ENCODE measurements at places on chromosomes 6 and 20. TPM values are rescaled to one million over a fixed set of nuclear protein-coding genes. Genes with fewer than 3 reads are reported as not detected.

DNA sequence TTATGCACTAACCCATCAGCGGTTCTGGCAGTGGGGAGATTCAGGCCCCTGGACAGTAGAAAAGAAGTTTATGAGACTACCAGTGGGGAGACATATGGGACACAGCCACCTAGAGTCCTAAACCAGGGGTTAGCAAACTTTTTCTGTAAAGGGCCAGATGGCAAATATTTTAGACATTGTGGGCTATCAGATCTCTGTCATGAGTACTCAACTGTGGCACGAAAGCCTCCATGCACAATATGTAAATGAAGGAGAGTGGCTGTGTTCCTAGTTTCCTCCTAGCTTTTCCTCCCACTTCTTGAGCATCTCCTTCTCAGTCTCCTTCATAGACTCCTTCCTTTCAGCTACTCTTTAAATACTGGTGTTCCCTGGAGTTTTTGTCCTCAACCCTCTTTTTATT, 3.3 kb upstream of the HLA-DMA start:
- H3K4me1 ChIP-seq, result peaks cover 20% of the 10 kb centered on the region
- no peaks in the 10 kb centered on the region for H3K27me3 ChIP-seq
- no peaks in the 10 kb centered on the region for H3K36me3 ChIP-seq

Gene KCNQ5
- 2.0 TPM for total RNA-seq

Gene KHDRBS2
- total RNA-seq, result 0.76 TPM

Gene PCK1
- 0.17 TPM for total RNA-seq

Gene FAM229B
- total RNA-seq, result 19.7 TPM

DNA sequence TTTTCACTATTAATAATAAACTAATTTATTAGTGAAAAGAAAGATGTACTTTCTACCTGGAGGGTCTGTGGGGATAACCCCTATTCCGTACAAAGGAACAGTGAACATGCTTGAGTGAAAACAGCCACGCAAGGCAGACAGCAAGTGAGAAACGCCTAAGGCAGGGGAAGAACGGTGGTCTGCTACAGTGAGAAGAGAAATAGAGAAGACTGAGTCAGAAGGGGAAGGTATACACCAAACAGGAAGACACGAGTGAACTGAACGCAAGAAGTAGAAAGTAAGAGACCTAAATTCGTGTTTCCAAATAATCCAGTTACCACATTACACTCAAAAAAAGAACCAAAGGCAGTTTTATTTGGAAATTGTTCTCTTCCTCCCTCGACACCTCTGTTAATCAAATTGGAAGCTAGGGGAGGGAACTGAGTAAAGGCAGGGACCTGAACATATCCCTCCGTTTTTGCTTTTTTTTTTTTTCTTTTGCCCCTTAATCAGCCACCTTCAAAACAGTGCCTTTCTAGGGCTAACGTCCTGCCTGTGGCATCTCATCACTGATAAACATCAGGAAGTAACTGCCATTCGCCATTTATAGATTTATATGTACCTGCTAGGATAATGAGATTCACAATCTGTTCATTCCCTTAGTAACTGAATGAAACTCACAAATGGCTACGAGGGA, 48.9 kb downstream of the ATXN1 start:
- no peak for DNase-seq
- H3K4me3 ChIP-seq, result no peak overlapping the region
- H3K27me3 ChIP-seq, result no peaks in the 10 kb centered on the region
- peaks cover 13% of the 10 kb centered on the region for H3K4me1 ChIP-seq
- no peaks in the 10 kb centered on the region for H3K36me3 ChIP-seq

DNA sequence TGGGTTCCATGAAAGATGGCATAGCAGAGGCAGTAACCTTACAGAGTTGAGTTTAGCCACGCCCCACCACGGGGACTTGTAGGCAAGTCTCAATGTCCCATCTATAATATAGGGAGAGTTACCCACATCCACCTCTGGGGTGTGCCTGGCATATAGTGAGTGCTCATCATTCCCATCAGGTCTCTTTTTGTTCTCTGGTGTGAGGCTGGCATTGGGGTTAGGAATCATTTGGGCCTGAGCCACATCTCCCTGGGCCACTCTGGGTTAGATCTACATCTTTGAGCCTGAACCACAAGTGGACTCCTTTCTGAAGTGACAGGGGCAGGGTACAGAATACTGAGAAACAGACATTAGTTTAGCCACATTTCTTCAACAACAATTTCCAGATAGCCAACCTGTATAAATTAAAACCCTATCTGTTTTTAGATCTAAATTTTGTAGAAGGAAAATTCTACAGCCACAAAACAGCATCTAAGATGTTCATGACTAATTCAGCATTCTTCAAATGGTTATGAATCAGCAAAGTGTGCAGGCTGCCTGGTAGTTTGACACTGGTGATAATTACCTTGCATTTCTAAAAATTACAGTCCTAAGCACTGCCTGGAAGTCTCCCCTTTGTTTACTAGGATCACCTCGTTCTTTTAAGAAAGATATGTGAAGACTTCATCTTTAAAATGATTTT, 20.1 kb downstream of the RNF24 start:
- H3K27me3 ChIP-seq, result no peaks in the 10 kb centered on the region
- H3K4me1 ChIP-seq, result no peaks in the 10 kb centered on the region
- H3K4me3 ChIP-seq, result no peak overlapping the region

Gene GMPR
- total RNA-seq, result 2.4 TPM

GRCh38 chr6:112118034-112118433, 30.6 kb downstream of the FAM229B start:
- H3K27ac ChIP-seq, result no peak overlapping the region
- H3K4me1 ChIP-seq, result peaks cover 3% of the 10 kb centered on the region
- no peak for DNase-seq
- no peaks in the 10 kb centered on the region for H3K36me3 ChIP-seq
- H3K27me3 ChIP-seq, result no peaks in the 10 kb centered on the region

GRCh38 chr6:20313960-20314530, 87.6 kb upstream of the E2F3 start:
- no peak overlapping the region for H3K4me3 ChIP-seq
- H3K27ac ChIP-seq, result no peak overlapping the region
- no peak for DNase-seq
- H3K4me1 ChIP-seq, result no peaks in the 10 kb centered on the region
- no peaks in the 10 kb centered on the region for H3K27me3 ChIP-seq

DNA sequence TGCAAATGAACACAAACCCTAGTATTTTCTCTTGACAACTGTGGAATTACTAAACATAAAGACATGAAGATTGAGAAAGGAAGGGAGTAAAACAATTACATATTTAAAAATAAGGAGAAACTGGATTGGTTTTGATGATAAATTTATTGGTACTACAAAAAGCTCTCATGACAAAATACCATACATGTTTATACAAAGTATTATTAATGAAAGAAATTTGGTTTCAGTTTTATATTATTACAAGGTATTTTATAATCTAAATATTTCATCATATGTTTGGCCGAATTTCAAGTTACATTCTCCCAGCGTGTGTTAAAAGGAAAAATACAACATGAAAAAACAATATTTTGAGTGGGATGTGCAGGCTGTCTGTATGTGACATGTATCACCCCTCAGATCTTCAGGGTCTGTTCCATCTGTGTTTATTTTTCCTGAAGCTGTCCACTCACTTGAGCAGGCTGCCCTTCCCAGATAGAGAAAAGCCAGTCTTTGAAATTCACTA, 568.4 kb downstream of the NKAIN2 start:
- H3K36me3 ChIP-seq, result no peaks in the 10 kb centered on the region
- H3K27me3 ChIP-seq, result no peaks in the 10 kb centered on the region
- no peak overlapping the region for H3K27ac ChIP-seq
- H3K4me1 ChIP-seq, result peaks cover 3% of the 10 kb centered on the region

Gene FOXP4
- total RNA-seq, result 19.5 TPM

DNA sequence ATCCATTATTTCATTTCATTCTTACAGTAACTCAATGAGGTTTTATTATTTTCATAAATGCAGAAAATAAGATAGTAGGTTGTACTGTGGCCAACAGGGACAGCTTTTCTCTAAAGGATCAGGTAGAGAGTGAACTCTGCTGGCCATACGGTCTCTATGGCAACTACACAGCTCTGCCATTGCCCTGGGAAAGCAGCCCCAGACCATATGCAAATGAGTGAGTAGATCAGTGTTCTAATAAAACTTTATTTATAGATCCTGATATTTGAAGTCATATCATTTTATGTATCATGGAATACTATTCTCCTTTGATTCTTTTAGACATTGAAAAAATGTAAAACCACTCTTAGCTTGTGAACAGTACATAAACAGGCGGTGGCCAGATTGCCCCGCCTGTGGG, 192.5 kb upstream of the RREB1 start:
- DNase-seq, result no peak
- H3K27ac ChIP-seq, result no peak overlapping the region
- no peaks in the 10 kb centered on the region for H3K4me1 ChIP-seq
- no peak overlapping the region for H3K4me3 ChIP-seq

Data from WTC11 (cell line).